ENCODE measurements at places on chromosomes 5 and 9.
A peak's percentile ranks its signal among the peaks of the same experiment; 100 is the strongest.

DNA sequence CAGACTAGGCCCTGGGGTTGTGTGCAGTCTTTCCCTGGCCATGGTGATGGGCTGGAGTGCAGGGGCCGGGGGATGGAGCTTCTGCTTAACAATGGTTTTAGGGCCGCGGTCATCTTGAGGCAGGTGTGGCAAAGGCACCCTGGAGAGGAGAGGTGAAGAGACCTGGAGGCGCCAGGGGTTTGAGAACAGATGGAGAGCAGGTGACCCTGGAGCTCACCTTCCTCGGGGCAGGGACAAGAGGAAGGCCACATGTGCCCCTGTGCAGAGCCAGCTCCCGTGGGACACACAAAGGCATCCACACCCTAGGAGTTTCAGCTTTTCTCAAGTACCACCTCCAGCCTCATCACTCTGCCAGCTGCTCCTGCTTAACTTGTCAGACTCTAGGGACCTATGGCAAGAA is 46.4 kb upstream of the SH3GL2 start:
- DNase-seq: no peak

DNA sequence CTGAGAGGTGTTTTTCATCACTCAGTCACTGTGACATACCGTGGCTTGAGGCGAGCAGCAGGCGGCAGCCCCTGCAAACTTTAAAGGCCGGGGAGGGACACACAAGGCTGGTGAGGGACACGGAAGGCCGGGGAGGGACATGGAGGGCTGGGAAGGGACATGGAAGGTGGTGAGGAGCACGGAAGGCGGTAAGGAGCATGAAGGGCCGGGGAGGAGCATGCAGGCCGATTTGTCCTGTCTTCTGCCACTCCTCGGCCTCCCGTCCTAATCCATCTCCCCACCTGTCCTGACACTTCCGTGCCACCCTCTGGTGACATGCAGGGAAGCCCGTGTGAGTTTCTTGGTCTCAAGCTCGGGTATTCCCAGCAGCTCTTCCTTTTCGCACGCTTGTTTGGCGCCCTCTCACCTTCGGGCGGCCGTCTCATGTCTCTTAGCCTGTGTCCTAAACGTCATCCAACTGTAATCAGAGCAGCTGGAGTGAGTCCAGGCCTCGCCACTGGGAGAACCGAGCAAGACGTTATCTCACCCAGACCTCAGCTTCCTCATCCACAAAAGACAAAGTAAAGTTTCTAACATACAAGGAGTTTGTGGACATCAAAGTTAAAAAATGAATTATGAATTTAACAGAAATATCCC is 126.5 kb downstream of the MRPL36 start:
- peak; percentile 49 for DNase-seq

DNA sequence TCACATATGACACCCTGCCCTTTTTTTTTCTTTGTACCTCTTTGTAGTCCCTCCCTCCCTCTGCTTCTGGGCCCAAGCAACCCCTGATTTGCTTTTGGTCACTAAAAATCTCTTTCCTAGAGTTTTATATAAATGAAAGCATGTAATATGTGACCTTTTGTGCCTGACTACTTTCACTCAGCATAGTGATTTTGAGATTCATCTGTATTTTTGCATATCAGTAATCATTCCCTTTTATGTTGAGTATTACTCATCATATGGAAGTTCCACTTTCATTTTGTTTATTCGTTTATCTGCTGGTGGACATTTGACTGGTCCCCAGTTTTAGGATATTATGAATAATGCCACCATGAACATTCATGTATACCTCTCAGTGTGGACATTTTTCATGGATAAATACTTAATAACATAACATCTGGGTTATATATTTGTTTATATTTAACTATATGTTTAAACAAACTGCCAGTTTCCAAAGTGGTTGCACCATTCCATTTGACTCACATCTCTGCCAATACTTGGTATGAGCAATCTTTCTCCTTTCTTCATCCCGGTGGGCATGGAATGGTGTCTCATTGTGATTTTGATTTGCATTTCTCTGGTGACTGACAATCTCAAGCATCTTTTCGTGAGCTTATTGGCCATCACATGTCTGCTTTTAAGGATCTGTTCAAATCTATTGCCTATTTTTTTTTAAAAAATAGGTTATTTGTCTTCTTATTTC is 115.7 kb upstream of the S1PR3 start:
- no peak for DNase-seq

DNA sequence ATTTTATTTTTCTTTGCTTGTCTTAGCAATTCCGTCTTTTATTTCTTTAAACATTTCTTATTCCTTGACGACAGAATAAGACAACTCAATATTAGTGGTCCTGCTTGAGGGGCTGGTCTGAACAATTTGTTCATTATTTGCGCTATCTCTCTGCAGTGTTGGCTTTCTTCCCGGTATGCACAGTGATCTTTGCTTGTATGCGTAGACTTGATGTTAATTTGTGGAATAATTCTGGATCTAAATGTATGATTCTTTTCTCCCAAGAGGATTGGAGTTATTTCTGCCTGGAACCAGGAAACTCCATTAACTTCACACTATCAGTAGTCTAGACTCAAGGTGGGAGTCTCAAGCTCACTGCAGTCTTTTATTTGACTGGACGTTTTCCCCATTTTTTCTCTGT is 80.4 kb downstream of the KDM4C start:
- DNase-seq: no peak

GRCh38 chr5:6115852-6116251 is 262.5 kb downstream of the MED10 start:
- DNase-seq: no peak

GRCh38 chr5:84260140-84260539 is 124.5 kb downstream of the EDIL3 start:
- DNase-seq: no peak

- no peak for DNase-seq
Observed at GRCh38 chr5:59919484-59919883, 26.0 kb upstream of the PDE4D start.

GRCh38 chr5:109167586-109167985 is 242.2 kb downstream of the PJA2 start:
- DNase-seq: no peak

DNA sequence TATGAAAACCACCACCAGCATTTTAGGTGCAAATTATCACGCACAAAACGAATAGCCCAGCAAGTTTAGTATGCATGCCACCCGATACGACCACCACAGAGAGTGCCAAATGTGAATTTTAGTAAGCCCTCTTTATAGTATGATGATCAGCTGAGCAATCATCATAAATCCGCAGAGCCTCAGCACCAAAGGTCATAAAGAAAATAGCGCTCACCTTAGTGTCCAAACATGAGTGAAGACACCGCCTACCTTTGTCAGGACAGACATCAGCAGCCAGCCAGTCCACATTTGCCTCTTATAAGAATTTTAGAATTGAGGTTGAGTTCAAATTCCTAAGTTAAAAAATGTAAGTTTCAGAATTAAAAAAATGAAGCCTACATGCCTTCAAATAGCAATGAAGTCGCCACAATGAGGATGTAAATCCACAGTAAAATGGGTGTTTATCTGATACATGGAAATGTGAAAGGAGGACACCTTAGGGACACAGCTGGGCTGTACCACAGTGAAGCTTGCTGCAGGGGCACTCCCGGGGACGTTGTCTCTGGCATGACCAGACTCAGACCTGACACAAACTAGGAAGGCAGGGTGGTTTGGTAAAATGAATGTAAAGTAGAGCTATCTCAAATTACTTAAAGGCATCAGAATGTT is 149.0 kb downstream of the AUH start:
- DNase-seq: no peak

DNA sequence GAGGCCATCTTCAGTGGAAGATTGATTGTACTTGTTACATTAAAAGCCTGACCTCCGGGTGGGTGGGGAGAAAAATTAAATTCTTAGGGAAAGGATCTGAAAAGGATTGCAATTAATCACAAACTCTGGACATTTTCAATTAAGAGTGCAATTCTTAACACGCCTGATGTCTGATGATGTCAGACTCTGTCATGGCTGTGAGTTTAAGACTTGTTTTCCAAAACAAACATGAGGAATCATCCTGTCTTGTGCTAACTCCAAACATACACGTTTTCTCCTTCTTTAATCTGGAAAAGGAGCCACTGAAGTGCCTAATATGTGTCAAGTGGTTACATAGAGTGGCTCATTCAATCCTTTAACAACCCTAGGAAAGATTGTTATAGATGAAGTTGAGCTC is 60.4 kb upstream of the SMIM23 start:
- DNase-seq: no peak

DNA sequence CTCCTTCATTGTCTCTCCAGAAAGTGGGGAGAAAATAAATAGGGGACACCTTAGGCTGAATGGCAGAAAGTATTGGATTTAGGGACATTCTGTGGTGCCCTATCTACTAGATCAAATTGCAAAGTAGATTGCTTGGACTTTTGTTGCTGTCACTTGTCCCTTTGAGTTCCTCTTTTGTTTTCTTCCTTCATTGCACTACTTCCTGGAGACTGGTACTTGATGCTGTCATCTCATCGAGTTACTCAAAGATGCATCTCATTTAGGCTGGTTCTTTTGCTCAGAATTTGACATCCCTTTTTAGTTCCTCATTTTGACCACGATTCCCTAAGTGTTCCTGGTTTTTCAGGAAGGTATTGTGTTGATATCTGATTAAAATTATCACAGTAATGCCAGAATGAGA is 137.6 kb downstream of the ADGRV1 start:
- no peak for DNase-seq

DNA sequence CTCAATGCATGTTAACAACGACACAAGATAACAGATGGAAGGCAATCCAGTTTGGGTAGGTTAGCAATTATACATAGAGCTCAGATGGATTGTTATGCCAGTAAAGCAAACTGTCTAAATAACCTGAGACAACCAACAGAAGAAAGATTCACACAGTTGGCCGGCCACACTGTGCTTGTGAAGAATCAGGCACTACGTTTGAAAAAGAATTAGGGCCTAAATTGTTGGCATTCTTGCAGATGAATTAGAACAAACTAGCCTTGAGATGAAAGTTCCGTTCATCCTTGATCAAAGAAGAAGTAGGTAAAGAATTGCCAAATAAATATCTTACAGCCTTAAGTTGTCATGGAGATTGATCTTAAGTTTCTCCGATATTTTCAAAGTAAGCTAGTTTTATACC is 210.6 kb downstream of the CDH18 start:
- no peak for DNase-seq

DNA sequence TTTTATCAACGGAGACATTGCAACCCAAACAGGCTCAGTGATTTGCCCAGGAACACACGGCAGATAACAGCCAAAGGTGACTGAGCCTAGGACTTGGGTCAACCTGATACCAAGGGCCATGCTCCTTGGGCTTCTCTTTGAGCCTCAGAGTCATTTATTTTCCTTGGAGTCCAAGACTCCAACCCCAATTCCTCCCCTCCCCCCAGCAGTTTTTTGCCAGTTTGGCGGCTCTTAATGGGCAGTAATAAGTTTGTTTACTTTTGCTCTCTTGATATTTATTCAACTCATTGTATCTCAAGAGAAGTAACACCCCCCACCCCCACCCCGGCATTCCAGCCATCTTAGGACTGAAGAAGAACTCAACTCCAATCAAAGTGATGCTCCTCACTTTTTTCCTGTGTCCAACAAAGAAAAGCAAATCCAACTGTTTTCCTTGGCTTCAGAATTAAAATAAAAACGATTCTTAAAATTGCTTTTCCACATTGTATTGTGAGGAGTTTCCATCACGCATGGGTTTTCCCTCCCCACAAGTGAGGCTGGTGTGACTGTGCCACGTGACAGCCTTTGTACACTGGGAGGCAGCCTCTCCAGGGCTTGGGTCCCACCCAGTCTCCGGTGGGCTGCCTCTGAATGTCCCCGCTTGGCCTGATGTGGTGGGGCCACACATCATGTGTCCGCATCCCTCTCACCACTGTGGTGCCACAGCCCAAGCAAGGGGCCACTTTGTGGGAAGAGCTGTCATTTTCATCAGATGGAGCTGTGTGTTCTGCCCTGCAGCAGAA is 9.1 kb downstream of the ANGPTL2 start:
- no peak for DNase-seq

GRCh38 chr9:130129432-130130061 is 42.7 kb upstream of the NCS1 start:
- peak; percentile 90 for DNase-seq

GRCh38 chr9:99822806-99823591 is 1.3 kb downstream of the NR4A3 start:
- DNase-seq: peak; percentile 47

- no peak for DNase-seq
Observed at GRCh38 chr5:155624597-155625241, 611.2 kb downstream of the KIF4B start.

DNA sequence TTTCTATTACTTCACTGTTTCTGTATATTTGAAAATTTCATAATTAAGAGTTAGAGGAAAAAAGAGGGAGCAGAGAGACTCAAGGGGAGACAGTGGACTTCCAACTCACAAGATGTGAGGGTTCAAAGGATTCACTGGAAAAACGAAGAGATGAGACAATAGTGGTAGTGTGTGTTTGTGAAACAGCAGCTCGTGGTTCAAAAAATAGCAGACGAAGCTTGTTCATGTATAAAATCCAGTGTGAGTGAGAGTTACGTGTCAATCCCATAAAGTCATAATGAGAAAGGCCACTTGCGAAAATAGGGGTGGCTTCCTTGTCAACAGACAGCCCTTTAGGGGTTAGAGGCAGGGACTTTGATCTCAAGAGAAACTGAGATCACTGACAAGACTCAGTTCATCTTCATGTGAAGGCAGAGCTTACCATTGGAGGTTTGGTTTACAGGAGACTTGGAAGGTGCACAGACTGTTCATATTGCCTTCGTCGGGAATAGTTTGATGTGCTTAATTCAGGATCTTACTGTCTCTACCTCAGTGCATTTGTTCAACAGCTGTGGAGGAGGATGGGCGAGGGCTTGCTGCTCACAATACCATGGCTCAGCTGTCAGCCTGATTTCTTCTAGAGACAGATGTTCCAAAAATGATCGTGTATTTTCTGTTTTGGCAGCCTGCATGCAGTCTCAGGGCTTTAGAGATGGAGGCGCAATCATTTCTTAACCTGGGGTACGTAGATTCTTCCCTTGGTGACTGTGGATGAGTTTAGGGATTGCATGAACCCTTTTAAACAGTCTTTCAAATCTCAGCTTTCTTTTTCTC is 105.7 kb upstream of the KLF9 start:
- DNase-seq: no peak

GRCh38 chr5:81895307-81895706 is 76.5 kb upstream of the ATG10 start:
- peak; percentile 8 for DNase-seq

- DNase-seq: no peak
Observed at GRCh38 chr5:54739371-54739770, 221.8 kb downstream of the SNX18 start.

All from IMR-90 (cell line).